ENCODE measurements at places on chromosomes 4 and X.
A peak's percentile ranks its signal among the peaks of the same experiment; 100 is the strongest.

- H3K27me3 ChIP-seq = no peaks in the 10 kb centered on the region
- H3K4me3 ChIP-seq = no peak overlapping the region
- peak overlapping the region; percentile 89 for H3K27ac ChIP-seq
- H3K36me3 ChIP-seq = peaks cover 44% of the 10 kb centered on the region
- H3K4me1 ChIP-seq = peaks cover 54% of the 10 kb centered on the region
- no peak for DNase-seq
Observed at GRCh38 chrX:19745077-19745476, 142.3 kb downstream of the SH3KBP1 start.

GRCh38 chrX:148593987-148594386 is 93.6 kb downstream of the AFF2 start:
- DNase-seq = no peak
- no peaks in the 10 kb centered on the region for H3K36me3 ChIP-seq
- H3K4me3 ChIP-seq = no peak overlapping the region
- H3K27ac ChIP-seq = no peak overlapping the region

GRCh38 chr4:8117278-8117682 is 41.3 kb downstream of the ABLIM2 start:
- no peaks in the 10 kb centered on the region for H3K36me3 ChIP-seq
- H3K27ac ChIP-seq = no peak overlapping the region
- no peaks in the 10 kb centered on the region for H3K4me1 ChIP-seq

- DNase-seq = no peak
- no peaks in the 10 kb centered on the region for H3K4me1 ChIP-seq
- no peaks in the 10 kb centered on the region for H3K36me3 ChIP-seq
- H3K27ac ChIP-seq = no peak overlapping the region
- no peak overlapping the region for H3K4me3 ChIP-seq
Observed at GRCh38 chrX:50725310-50725709, 88.7 kb downstream of the SHROOM4 start.

GRCh38 chr4:42410446-42410845 is 13.2 kb downstream of the SHISA3 start:
- H3K27me3 ChIP-seq = no peaks in the 10 kb centered on the region
- H3K36me3 ChIP-seq = no peaks in the 10 kb centered on the region
- DNase-seq = no peak
- H3K27ac ChIP-seq = no peak overlapping the region

DNA sequence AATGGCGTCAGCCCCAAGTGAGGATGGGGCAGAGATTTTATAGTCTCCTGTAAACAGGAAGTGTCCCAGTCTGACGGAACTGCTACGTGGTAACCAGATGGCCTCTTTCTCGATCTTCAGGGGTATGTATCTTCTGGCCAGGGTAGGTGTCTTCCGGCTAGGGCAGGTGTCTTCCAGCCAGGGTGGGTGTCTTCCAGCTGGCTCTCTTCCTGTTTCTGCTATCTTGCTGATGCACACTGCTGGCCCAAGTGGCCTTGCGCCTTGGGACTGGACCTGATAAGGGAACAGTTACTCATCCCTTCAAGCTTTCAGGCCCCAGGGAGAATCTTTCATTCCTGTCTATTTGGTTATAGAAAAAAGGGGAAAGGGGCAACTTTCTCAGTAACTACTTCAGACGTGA is 178.7 kb upstream of the MAGEE2 start:
- no peak overlapping the region for H3K4me3 ChIP-seq
- no peaks in the 10 kb centered on the region for H3K4me1 ChIP-seq
- no peaks in the 10 kb centered on the region for H3K36me3 ChIP-seq
- DNase-seq = no peak
- H3K27me3 ChIP-seq = no peaks in the 10 kb centered on the region

GRCh38 chr4:138816875-138817274 is 198.7 kb upstream of the NOCT start:
- H3K27me3 ChIP-seq = no peaks in the 10 kb centered on the region
- H3K27ac ChIP-seq = no peak overlapping the region
- no peaks in the 10 kb centered on the region for H3K36me3 ChIP-seq
- DNase-seq = no peak

GRCh38 chr4:121783210-121783609 is 17.9 kb upstream of the EXOSC9 start:
- no peak for DNase-seq
- H3K27ac ChIP-seq = no peak overlapping the region

GRCh38 chrX:16566571-16566970 is 83.4 kb upstream of the S100G start:
- no peaks in the 10 kb centered on the region for H3K27me3 ChIP-seq
- no peak overlapping the region for H3K4me3 ChIP-seq
- no peaks in the 10 kb centered on the region for H3K4me1 ChIP-seq
- no peak for DNase-seq

GRCh38 chr4:99594818-99595217 is 20.2 kb downstream of the MTTP start:
- no peaks in the 10 kb centered on the region for H3K27me3 ChIP-seq
- no peak overlapping the region for H3K4me3 ChIP-seq
- DNase-seq = no peak
- H3K4me1 ChIP-seq = no peaks in the 10 kb centered on the region
- no peak overlapping the region for H3K27ac ChIP-seq

DNA sequence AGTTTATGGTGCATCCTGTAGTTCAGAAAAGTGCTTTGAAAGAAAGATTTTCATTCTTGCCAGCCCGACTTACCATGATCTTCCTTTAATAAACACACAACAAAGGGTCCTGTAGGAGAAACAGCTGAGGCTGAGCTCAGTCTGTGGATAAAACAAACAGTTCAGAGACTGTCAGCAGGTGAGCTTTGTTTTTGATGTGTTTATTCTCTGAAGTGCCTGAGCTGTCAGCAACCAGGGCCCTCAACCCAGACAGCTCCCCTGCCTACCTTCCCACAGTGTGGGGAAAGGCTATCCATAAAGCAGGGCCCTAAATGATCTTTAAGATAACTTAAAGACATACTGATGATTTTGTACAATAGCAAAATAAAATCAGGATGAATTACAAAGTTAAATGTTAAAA is 459.2 kb upstream of the GALNT7 start:
- H3K4me1 ChIP-seq = no peaks in the 10 kb centered on the region
- H3K4me3 ChIP-seq = no peak overlapping the region
- no peaks in the 10 kb centered on the region for H3K27me3 ChIP-seq
- no peak for DNase-seq
- no peak overlapping the region for H3K27ac ChIP-seq

DNA sequence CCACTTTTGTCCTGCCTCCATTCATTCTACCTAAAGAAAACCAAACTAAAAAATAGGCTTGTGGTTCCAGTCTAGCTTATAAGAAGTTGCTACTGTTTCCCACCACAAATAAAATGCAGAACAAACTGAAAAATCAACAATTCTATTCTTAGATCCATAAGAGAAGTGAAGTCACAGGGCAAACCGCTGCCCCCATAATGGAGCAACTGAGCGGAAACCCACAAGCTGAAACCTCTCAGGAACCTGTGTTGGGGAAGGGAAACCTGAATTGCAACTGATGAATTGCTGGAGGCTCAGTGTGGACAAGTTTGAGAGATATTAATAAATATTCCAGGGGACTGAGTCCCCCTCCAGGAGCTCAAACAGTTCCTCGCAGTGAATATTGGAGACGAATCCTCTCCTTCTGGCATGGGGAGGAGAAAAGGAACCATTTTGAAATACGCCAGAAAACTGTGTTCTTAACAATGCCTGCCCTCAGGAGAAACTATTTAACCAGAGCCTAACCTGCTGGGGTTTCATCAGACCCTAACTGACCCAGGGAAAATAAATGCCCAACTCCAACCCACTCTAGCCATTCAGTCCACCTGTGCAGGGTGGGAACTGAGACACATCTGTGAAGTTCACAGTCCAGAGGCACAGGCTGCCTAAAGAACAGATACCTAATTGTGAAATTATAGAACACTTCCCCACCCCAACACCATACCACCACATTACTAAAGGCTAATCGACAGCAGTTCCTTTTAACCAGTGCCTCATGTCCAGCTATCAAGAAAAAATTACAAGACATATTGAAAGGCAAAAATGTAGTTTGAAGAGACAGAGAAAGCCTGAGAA is 22.8 kb upstream of the SH3RF1 start:
- H3K4me1 ChIP-seq = no peaks in the 10 kb centered on the region
- H3K36me3 ChIP-seq = no peaks in the 10 kb centered on the region
- no peak for DNase-seq
- no peak overlapping the region for H3K4me3 ChIP-seq
- H3K27ac ChIP-seq = no peak overlapping the region

DNA sequence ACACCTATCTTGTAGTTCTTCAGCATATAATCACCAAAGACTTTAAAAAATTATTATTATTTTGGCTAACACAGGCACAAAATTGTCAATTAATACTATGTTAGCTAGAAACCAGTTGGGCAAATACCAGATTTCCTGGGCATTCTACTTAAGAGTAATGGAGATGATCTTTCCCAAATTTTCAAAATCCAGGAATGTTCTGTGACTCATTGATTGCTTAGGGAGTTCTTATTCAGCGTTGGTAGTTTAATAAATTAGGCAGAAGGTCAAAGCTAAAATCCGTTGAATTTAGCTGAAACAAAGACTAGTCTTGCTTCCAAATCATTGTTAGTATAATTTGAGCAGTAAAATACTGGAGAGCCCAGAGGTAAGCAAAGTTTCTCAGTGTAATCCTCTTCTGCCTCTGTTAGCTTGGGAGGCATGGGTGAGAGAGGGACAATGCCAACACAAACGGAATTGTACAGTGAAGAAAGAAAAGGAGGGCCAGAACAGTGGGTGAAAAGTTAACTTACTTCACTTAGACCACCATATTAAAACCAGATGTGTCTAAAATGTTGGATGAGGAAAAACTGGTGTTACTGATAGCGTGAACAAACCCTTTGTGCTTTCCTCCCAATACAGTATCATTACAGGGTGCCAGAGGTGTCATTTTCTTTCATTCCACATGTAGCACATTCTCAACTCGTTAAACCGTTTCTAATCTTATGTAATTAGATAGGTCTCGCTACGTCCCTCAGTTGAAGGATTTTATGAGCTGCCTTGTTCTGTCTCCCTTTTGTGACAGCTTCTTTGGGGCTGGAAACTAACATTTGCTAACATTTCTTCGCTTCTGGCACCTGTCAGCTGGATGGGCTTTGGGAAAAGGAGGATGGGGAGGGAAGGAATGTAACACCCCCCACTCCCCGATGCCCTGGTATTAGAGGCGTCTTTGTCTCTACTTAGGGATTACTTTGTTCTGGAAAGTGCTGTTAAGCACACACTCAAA is 87.4 kb upstream of the CITED1 start:
- no peak for DNase-seq
- no peaks in the 10 kb centered on the region for H3K36me3 ChIP-seq
- H3K27ac ChIP-seq = no peak overlapping the region
- no peaks in the 10 kb centered on the region for H3K27me3 ChIP-seq
- no peaks in the 10 kb centered on the region for H3K4me1 ChIP-seq
- H3K4me3 ChIP-seq = no peak overlapping the region

GRCh38 chrX:68942104-68942503 is 113.3 kb downstream of the EFNB1 start:
- no peaks in the 10 kb centered on the region for H3K27me3 ChIP-seq
- no peak overlapping the region for H3K4me3 ChIP-seq
- no peak overlapping the region for H3K27ac ChIP-seq
- H3K4me1 ChIP-seq = no peaks in the 10 kb centered on the region
- no peaks in the 10 kb centered on the region for H3K36me3 ChIP-seq

- no peak overlapping the region for H3K27ac ChIP-seq
- H3K27me3 ChIP-seq = no peaks in the 10 kb centered on the region
- no peaks in the 10 kb centered on the region for H3K36me3 ChIP-seq
- no peak for DNase-seq
- no peak overlapping the region for H3K4me3 ChIP-seq
Observed at GRCh38 chr4:114396808-114397207, 201.8 kb upstream of the UGT8 start.

DNA sequence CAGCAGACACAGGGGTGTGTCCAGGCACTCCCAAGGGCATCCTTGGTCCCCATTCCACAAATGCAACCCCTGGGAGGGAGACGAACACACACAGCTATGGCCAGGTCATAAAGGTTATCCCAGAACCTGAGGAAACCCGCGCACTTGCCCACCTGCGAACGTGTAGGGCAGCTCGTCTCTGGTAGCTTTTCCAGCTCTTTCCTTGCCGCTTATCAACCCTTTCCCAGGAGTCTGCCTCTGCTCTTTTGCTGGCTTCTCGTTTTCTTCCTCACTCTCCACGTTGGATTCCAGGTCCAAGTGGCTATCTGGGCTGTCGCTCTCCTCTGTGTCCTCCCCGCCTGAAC is 13.5 kb downstream of the NOP14 start:
- H3K4me3 ChIP-seq = no peak overlapping the region
- DNase-seq = no peak
- no peaks in the 10 kb centered on the region for H3K4me1 ChIP-seq
- no peaks in the 10 kb centered on the region for H3K27me3 ChIP-seq
- no peak overlapping the region for H3K27ac ChIP-seq

DNA sequence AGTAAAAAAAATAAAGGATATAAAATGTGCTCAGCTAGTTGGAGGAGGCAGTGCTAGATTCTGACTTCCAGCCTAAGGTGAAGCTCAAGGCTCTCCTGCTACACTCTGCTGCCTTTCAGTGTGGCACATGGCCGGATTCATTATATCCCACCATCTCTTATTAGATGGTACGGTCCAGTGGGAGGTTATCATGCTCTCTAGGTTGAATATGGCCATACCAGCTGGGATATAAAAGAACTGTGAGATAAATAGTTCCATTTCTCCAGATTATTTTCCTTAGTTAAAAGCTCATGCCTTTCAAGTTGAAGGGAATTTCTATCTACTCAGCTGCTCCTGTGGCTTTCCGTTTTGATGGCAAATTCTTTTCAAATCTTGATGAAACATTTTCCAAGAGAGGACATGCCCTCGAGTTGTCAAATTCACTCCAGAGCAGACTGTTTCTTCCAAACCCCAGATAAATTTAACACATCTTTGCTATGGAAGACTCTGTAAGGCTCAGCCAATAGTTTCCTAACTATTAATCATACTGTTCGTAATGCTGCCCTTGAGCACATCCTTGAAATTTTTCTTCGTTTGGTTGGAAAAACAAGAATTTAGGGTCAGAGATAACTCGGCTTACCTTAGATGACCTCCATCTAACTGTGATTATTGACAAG is 2.2 kb upstream of the MGARP start:
- H3K4me3 ChIP-seq = no peak overlapping the region
- H3K27me3 ChIP-seq = no peaks in the 10 kb centered on the region
- H3K27ac ChIP-seq = no peak overlapping the region

DNA sequence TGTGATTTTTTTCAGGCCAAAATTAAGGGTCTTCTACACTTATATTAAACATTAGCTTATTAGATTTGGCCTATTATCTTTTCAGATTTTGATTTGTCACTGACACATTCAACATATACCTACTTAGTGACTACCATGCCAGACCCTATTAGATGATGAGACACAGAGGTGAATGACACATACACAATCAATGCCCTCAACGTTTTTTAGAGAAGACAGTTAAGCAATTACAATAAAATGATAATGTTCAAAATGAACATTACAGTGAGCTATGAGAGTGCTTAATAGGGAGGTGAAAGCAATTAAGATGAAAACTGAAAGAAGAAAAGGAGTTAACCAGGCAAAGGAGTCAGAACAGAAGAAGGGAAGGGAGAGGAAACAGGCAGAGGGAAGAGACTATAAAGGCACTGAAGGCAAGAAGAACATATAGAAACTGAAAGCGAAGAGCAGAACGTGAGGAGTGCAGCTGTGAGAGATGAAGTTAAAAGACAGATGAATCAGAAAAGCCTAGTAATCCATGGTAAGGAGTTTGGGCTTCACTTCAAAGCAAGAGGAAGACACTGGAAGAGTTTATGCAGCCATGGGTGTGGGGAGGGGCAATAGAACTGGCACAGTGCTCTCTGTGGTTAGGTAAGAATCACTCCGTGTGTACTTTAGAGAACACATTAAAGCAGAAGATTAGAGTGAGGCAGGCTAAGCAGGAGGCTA is 119.0 kb downstream of the REELD1 start:
- peak; percentile 71 for DNase-seq
- peaks cover 18% of the 10 kb centered on the region for H3K4me1 ChIP-seq
- no peak overlapping the region for H3K27ac ChIP-seq
- H3K36me3 ChIP-seq = no peaks in the 10 kb centered on the region
- peak overlapping the region; percentile 37 for H3K4me3 ChIP-seq
- H3K27me3 ChIP-seq = no peaks in the 10 kb centered on the region

Measured in DND-41 (cell line).